ENCODE measurements at places on chromosomes 7 and 10.

DNA sequence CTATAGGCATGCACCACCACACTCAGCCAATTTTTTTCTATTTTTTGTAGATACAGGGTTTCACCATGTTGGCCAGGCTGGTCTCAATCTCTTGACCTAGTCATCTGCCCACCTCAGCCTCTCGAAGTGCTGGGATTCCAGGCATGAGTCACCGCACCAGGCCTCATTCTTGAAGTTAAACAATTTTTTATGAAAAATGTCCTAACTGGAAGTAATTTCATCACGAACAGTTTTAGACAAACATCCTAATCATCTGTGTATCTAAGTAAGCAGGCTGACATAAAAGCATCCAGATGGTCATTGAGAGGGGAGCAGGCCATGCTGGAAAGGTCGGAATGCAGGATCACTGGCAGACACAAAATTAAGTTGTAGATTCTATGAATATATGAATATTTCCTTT, 269.1 kb downstream of the ZMYND11 start:
- DNase-seq = no peak

GRCh38 chr7:149559711-149560110, 62.1 kb upstream of the ZNF746 start:
- DNase-seq = no peak

- DNase-seq = no peak
These were observed 390.3 kb upstream of the MBL2 start for GRCh38 chr10:53162856-53163255.

DNA sequence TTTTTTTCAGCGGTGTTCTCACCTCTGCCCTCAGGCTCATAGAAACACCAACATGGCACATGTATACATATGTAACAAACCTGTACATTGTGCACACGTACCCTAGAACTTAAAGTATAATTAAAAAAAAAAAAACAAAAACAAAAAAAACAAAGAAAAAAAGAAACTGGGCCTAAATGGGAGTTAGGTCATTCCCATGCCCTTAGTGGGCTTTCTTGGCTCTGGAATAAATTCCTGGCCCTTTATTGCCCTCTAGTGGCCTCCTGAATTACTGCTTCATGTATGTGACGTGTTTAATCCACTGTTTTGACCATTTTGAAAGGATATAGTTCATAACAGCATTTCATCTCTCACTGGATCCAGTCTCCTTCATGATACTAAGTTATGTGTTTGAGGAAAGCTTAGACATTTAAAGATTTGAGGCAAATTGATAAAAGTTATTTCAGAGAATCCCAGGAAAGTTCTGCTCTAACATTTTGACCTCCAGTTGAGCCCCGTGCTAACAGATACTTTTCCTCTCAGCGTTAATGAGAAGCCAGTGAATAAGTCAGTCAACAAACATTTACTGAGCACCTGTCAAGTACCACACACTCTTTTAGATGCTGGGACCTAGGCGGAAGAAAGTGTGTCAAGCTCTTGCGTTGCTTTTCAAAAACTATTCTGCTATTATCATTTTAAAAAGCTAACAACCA, 54.7 kb upstream of the SYPL1 start:
- no peak for DNase-seq
